Ovary (tissue), 10 donors: ENCODE measurements at places on chromosomes 1 and 21. TPM values are rescaled to one million over a fixed set of nuclear protein-coding genes. Genes with fewer than 3 reads are reported as not detected.

PRDM15 gene
- 6.0 TPM for total RNA-seq

HSF2BP gene
- 2.0 TPM for total RNA-seq

RGS13 gene
- not detected for total RNA-seq

WNT3A gene
- not detected for total RNA-seq

OPRD1 gene
- total RNA-seq, result not detected

CELSR2 gene
- total RNA-seq, result 6.7 TPM

C1orf226 gene
- 1.3 TPM for total RNA-seq

AK5 gene
- total RNA-seq, result 0.45 TPM

OVAAL gene
- total RNA-seq, result not detected

LCE3D gene
- total RNA-seq, result not detected

NEGR1 gene
- total RNA-seq, result 9.1 TPM

VHLL gene
- not detected for total RNA-seq

DNA sequence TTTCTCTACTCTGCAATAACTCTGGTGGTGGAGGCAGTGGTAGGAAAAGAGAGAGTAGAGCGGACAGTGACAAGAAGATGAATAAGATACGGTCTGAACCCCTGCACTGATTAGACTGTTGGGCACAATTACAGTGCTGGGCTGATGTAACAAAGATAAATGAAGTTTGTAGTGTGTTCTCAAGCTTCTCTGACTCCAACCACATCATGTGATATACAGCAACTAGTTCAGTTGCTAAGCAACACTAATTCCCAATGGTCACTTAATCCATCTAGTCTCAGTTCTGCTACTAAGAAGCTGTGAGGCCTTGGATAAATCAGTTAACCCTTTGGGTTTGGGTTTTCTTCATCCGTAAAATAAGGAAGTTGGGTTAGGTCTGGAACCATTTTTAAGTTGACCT is 17.3 kb downstream of the DDR2 start:
- no peak for DNase-seq

- no peak for DNase-seq
These were observed 25.0 kb upstream of the AHCYL1 start for GRCh38 chr1:109959632-109959973.

- no peak for DNase-seq
These were observed 1342.7 kb upstream of the ADGRL4 start for GRCh38 chr1:80349218-80349617.

GRCh38 chr1:61090546-61091202 is 8.3 kb downstream of the NFIA start:
- no peak for DNase-seq

GRCh38 chr1:92476071-92476631 is 10.6 kb downstream of the GFI1 start:
- DNase-seq, result no peak

DNA sequence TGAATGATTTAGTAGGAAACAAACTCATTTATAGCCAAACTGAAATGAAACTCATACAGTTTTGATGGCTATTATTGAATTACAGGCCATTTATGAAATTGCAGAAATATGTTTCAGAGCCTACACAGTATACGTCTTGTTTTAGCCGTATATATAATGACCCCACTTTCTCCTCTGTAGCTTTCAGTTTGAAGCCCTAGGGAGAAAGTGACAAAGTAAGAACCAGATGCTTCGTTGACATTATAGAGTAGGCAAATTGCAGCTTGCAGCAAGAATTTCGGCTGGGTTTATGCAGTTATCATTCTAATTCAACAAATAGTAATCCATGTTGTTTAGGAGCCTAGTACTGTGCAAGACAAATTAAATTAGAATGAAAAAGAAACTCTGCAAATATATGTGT is 836.3 kb upstream of the ADGRL4 start:
- no peak for DNase-seq

GRCh38 chr1:61210435-61211154 is 128.2 kb downstream of the NFIA start:
- DNase-seq, result no peak

DNA sequence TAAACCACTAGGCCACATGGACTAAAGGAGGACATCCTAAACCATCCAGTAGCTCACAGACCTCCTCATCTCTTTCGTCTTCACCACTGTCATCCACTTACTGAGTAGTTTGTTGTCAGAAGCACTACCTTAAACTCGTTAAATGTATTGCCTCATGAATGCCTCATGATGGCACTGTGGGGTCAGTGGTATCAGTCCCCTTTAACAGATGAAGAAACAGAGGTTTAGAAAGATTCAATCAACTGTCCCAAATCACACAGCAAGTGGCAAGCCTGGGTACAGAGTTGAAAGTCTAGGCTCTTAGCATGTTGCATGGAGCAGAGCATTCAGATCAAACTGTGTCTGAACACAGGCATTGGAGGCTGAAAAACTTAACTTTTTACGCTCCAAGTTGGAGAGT is 183.6 kb upstream of the KIAA0040 start:
- no peak for DNase-seq

DNA sequence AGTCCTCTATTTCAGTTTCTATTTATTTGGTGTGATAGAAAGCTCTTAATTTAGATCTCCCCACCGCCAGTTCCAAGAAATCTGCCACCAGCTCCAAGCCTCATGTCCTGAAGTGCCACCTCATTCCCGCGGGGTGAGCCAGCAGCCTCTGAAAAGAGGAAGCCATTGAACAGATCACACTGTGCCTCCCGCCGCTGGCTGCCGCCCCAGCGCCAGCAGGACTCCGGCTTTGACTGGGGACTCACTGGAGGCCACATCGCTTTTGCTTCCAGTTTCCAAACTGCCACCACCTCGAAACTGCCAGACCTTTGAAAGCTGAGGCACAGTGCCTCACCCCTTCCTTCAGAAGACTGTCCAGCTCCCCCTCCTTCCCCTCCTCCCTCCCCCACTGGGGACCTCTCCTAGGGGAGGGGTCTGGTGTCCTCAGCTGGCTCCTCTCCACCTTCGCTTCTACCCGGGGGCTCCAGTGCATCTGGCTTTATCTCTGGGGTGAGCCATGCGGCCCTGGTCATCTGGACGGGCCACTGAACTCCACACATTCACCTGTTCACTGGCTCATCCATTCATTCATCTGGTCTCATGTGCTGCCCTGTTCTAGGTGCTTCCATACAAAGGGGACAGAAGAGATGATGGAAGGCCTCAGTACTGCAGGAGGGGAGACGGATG is 58.9 kb downstream of the VPS26C start:
- DNase-seq, result no peak

DNA sequence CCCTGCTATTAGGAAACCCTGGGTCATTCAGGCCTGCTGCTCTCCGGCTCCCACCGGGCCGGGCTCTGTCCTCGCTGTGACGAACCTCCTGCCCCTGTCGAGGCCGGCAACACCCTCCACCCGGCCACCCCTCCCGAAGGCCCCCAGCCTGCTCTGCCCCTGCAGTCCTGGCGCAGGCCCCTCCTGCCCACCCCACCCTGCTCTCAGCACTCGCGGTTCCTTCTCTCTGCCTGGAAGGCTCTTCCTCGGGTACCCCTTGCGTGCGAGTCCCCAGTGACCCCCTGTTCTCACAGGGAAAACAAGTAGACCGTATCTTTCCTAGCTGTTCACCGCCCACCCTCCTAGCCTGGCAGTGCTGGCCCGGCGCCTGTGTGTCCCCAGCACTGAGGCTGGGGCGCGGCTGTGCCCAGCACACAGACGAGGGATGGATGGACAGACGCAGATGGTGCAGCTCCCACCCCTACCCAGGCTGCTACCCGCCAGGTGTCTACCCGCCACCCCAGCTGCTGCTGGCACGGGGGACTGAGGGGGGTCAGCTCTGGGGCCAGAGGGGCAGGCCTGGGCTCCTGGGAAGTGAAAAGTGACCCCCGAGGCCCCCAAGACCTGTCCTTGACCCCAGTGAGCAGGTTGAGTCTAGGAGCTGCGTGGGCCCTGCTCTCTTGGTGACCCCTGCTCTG is 3.1 kb upstream of the VWA1 start:
- DNase-seq, result no peak

GRCh38 chr1:26702680-26703038 is 6.8 kb downstream of the ARID1A start:
- no peak for DNase-seq

DNA sequence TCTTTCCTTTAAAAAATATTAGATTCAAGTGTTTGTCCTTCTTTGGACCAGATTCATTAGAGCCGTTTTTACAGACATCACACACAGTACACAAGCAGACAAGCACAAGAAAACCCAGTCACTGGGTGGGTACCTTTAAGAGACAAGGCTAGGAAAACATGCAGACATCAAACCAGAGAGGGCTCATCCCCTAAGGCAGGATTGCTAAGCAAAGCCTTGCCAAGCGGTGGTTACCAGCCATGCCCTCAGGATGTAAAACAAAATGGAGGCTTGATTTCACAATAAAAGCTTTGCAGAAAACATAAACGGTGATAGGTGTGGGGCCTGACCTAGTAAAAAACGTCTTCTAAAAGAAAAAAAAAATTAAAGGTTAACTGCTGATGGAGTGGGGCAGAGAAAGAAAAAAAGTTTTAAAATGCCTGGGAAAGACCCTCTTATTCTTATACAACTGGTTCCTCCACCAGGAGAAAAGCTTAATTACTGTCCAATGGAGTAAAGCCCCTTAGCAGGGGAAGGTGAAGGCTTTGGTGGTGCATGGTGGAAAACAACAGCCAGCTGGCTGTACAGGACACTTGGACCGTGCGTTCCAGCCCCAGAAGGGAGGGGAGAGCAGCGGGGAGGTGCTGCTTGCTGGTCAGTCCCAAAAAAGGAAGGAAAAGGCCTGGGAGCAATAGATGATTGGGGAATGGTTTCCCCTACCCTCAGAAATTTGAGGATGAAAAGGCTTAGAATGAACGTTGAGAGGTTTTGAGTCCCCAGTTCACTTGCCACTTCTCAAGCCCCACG is 30.4 kb upstream of the FMO1 start:
- no peak for DNase-seq

DNA sequence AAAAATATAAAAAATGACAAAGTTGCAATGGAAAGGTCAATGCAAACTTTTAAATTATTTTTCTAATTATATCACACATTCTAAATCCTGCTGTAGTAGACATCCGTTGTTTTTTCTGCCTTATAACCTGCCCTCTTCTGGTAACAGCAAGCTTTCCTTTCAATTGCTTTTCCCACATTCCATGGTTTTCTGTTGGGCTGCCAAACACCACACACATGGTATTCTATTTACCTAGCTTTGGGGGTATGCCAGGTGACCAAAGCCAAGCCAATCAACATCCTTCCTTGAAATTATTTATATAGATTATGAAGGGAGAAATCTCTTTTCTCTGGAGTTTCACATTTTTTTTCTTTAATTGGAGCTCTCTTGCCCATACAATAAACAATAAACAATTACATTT is 3.4 kb upstream of the LAMC1 start:
- DNase-seq, result no peak

- DNase-seq, result no peak
These were observed 1.3 kb downstream of the RABGAP1L start for GRCh38 chr1:174160603-174161002.

- DNase-seq, result no peak
These were observed 45.3 kb downstream of the JAK1 start for GRCh38 chr1:64920941-64921589.

- DNase-seq, result no peak
These were observed 130.4 kb downstream of the HS2ST1 start for GRCh38 chr1:87044840-87045239.

DNA sequence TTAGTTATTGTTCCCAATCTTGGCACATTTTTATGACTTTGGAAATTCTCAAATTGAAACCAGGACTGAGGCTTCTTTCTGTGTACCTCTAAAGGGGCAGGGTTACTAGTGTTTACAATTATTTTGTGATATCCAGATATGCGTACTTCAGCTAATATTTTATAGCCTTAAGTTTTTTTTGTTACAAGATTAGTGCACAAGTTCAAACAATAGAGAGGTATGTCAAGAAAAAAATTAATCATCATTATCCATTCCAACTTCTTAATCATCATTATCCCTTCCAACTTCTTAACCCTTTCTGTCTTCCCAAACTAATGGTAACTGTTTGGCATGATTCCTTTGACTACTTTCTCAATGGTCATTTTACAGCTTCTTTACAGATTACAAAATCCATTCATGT is 272.9 kb upstream of the C1orf105 start:
- DNase-seq, result no peak

- no peak for DNase-seq
These were observed 47.1 kb downstream of the C8A start for GRCh38 chr1:56901716-56902115.

- DNase-seq, result no peak
These were observed 27.6 kb downstream of the AGO4 start for GRCh38 chr1:35835398-35835797.

- DNase-seq, result no peak
These were observed 804.1 kb downstream of the USP25 start for GRCh38 chr21:16533692-16534407.

DNA sequence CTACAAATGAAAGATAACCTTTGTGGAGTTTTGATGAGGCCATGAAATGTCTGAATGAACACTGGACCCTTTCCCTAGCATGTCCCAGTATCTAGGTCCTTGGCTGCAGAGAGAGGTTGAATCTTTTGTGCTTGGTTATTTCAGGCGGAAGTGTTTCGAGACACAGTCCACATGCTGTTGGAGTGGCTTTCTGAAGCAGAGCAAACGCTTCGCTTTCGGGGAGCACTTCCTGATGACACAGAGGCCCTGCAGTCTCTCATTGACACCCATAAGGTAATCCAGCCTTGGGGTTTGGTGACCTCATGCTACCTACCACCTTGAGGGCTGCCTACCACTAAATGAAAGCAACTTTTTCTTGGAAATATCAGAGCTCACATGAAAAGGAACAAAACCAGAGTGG is 38.9 kb upstream of the BMP8A start:
- DNase-seq, result no peak

DNA sequence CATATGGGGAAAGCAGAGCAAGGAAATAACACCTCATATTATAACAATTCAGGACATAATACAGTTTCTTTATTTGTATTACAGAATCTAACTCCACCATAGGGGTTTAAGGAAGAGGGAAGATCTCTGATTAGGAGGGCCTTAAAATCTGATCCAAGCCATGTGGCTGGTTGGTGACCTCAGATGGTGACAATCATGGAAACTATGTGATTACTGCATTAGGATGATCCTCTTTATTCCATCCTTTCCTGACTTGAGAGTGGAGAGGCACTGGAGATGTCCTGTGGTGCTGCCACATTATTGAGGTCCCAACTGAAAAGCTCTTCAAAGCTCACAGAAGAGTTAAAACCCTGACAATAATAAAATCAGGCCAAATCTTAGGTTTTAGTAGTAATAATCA is 168.1 kb upstream of the BEND5 start:
- DNase-seq, result no peak

DNA sequence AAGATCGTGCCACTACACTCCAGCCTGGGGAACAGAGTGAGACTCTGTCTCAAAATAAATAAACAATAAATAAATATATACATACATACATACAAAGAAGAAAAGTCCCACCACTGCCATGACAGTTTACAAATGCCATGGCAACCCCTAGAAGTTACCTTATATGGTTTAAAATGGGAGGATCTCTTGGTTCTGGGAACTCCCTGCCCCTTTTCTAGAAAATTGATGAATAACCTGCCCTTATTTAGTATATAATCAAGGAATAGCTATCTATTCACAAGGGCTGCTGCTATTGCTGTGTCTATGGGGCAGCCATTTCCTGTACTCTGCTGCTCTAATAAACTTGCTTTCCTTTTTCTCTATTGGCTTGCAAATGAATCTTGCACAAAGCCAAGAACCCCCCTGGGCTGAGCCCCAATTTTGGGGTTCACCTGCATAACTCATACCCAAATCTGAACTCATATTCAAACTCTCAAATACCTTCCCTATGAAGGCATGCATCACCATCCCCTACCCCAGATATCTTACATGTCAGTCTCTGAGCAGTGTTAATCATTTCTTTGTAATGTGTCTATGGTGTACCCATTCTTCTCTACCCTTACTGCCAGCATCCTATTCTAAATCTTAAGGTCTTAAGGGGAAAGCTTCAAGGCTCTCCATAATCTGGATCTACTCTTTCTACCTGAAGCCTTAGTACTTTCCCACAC is 9.0 kb downstream of the GON4L start:
- no peak for DNase-seq
